ENCODE measurements at places on chromosomes 6 and 20.

DNA sequence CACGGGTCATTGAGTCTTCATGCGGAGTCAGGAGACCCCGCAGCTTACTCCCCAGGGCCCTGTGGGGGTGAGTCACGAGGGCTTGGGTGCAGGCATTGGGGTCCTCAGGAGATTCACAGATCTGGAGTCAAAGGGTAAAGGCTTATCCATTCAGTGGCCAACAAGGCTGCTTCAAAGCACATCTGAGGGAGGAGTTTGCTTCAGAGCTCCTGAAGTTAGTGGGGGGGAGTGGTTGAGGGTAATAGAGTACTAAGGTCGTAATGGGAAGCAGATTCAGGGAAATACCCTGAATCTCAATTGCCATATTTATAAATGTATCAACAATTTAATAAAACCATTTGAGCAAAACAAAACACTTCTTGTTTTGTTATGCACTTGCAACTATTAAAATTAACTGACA, 37.3 kb downstream of the SH3BGRL2 start:
- DNase-seq: no peak

- peak; percentile 24 for DNase-seq
Observed at GRCh38 chr6:72621291-72622093, at the start of gene KCNQ5. KCNQ5 (plus strand) TSS chr6:72622064.

- DNase-seq: no peak
Observed at GRCh38 chr6:148983966-148984365, 237.1 kb downstream of the UST start.

DNA sequence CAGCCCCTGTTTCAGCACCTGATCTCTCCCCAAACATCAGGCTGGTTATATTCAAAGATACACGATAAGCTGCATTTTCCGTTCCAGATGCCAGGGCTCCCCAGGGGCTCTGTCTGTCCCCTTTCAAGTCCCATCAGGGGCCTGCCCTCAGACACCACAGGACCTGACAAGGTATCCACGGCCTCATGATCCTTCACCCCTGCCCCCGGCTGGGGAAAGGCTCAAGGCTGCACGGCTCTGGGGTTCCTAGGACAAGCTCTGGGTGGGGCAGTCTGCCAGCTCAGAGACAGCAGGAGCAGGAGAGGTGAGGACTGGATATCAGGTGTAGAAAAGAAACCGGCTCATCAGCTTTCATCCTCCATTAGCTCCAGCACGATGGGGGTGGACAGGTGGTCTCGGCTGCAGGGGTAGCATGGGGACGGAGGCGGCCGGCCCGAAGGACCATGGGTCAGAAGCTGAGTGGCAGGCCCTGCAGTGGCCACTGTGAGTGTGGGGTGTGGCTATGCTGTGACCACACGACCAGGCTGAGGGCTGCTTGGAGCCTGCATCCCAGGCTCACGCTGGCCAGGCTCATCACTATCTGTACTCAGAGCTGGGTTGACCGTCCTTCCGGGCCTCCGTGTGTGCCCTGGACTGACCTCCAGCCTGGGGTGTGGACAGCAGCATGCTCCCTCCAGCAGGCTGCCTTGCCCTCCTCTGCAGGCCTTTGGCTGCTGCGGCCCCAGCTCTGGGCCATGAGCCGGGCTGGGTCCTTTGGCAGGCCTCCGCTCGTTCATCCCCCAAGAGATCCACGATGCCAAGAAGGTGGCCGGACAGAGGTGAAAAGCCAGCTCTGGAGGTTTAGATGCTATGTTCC, 386.2 kb downstream of the THBS2 start:
- DNase-seq: no peak

DNA sequence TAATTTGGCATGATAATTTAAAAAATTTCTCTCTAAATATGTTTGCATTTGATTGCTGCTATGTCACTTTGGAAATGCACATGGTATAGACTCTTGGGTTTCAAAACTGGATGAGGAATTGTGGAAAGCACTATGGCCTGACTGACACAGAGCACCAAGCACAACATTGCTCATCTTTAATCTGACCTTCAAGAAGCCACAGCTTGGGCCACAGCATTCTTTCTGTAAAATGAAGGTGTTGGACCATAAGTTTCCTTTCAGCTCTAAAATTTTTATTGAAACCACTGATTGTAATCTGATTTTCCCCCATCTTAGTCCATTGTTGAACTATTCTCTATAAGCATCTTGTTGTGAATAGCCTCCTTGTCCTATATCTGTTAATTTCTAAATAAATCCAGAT, 41.0 kb downstream of the QKI start:
- DNase-seq: no peak

- no peak for DNase-seq
Observed at GRCh38 chr20:62499758-62500236, 24.0 kb upstream of the GATA5 start.

DNA sequence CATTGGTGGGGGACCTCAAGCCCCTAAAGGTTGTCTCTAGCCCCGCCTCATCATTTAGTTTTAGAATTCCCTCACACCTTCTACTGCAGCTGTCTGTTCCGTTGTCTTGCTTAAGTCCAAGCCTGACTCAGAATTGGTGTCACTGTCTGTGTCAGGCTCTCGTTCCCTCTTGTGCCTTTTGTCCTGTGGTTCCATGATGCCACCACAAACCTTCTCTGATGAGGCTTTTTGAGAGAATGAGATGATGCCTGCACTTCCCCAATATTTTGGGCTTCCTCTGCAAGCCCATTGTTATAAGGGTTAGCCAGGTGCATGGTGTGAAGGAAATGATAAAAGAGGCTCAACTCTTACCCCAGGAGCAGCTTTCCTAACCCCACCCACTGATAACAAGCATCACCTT, 8.1 kb upstream of the AKIRIN2 start:
- no peak for DNase-seq

- no peak for DNase-seq
Observed at GRCh38 chr6:149410557-149410956, 10.5 kb downstream of the SUMO4 start.

GRCh38 chr20:62405108-62405980, 1.7 kb downstream of the CABLES2 start:
- DNase-seq: peak; percentile 63

DNA sequence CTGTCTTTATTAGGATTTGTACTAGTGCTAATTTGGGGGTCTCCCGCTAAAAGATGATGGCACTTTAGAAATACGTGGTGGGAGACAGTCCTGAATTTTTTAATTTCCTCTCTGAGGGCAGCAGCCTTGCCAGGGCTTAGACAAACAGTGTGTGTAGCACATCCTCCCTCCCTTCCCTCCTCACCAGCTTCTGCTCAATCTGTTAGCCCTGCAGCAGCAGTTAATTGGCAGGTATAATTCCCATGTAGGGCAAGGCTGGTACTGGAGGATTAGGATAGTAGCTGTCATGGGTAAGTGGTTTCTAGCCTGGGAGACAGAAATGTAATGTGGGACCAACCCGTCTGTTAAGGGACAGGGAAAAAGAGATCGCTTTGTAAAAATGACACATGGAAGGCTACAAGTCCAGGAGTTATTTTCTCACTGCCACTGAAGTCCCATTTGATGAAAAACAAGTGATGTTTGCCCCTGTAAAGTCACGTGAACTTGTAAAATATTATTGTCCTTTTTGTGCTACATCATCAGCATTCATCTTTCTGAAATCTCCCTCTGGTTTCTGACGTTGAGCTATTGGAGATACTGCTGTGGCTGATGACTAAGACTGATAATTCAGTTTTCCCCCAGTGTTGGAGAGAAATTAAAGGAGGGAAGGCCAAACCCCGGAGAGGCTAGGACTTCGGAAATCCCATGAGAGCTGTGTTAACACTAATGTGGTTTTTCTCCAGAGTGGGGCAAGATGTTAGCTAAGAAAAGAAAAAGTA, 40.6 kb downstream of the CTNNBL1 start:
- DNase-seq: no peak

GRCh38 chr20:1827974-1828785, 67.0 kb upstream of the SIRPA start:
- no peak for DNase-seq

DNA sequence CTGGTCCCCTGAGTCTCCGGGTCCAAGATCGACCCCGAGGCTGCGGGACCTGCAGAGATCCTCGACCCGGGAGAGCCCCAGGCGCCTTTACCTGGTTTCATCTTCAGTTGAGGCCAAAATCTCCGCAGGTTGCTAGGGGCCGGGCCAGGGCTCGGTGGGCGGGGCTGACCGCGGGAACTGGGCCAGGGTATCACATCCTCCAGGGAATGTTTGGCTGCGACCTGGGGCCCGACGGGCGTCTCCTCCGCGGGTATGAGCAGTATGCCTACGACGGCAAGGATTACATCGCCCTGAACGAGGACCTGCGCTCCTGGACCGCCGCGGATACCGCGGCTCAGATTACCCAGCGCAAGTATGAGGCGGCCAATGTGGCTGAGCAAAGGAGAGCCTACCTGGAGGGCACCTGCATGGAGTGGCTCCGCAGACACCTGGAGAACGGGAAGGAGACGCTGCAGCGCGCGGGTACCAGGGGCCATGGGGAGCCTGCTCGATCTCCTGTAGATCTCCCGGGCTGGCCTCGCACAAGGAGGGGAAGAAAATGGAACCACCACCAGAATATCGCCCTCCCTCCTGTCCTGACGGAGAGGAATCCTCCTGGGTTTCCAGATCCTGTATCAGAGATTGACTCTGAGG, 53.8 kb upstream of the POLR1H start:
- no peak for DNase-seq

DNA sequence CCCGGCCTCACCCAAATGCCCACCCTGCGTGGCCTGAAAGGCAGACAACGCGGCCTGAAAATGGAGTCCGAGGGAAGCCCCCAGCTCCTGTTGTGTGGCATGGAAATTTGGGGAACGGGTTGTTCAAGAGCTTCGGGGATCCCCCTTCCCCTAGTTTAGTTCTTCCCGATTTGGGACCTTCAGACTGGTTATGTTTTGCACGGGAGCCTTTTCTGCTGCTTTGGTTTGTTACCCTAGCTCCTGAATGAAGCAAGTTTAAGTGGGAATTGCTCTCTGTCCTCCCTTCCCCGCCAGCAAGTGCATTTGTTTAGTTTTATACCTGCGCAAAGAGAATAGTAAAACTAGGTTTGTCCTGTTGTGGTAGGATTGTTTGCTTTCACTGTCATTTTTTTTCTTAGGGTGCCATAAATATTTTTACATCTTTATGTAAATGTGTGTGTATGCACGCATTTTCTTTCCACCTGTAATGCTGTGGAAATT, 604 bp downstream of the SH3BGRL2 start:
- no peak for DNase-seq

- DNase-seq: peak; percentile 94
Observed at GRCh38 chr6:111591370-111591900, 14.2 kb downstream of the TRAF3IP2 start.

GRCh38 chr6:43464337-43464736, 9.0 kb upstream of the DLK2 start:
- DNase-seq: no peak

DNA sequence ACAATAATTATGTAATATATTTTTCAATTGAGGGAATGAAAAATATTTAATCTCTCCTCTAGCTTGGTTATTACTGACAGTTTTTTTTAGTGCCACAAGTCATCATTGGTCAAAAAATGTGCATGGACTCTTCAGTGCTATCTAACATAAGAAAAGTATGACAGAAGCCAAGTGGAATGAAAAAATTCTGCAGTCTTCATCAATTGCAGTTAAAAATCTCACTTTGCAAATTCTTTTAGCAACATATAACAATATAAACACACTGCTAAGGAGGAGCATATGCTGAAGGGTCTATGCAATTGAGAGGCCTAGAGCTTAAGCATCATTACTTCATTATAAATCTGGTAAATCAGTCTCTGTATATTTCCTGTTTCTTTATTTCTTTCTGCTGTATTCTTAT, 175.1 kb downstream of the ARHGAP18 start:
- no peak for DNase-seq

GRCh38 chr6:134654751-134655150, 295.1 kb downstream of the ALDH8A1 start:
- DNase-seq: no peak

DNA sequence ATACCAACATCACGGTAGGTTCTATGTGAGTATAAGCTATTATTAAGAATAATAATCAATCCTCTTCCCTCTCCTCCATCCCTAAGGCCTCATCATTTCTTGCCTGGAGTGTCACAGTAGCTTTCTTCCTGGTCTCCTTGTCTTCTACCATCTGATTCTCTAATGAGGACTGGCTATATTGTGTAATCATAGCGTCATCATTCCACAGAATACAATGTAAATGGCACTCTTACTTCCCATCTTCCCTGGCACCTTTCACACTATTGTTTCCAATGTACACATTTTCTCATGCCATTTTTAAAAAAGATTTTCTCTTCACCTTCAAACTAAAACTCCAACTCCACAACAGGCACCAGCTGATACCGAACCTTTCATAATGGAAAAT, 2.2 kb upstream of the BTN3A2 start:
- no peak for DNase-seq

DNA sequence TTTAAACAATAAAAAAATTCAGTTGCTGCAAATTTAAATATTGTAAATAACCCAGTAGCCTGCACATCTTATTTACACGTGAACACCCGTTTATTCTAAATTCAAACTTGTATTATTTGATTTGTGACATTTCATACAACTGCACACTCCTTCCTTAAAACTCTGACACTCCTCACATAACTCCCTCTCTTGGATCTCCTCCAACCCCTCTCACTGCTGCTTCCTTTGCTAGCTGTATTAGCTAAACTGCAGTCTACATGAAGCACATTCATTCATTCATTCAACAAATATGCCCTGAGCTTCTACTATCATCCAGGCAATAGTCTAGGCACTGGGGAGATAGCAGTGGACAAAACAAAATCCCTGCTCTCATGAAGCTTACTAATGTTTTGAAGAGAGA, 47.0 kb downstream of the FBXL4 start:
- no peak for DNase-seq

- DNase-seq: peak; percentile 57
Observed at GRCh38 chr6:158040051-158040803, 58.6 kb downstream of the SYNJ2 start.

DNA sequence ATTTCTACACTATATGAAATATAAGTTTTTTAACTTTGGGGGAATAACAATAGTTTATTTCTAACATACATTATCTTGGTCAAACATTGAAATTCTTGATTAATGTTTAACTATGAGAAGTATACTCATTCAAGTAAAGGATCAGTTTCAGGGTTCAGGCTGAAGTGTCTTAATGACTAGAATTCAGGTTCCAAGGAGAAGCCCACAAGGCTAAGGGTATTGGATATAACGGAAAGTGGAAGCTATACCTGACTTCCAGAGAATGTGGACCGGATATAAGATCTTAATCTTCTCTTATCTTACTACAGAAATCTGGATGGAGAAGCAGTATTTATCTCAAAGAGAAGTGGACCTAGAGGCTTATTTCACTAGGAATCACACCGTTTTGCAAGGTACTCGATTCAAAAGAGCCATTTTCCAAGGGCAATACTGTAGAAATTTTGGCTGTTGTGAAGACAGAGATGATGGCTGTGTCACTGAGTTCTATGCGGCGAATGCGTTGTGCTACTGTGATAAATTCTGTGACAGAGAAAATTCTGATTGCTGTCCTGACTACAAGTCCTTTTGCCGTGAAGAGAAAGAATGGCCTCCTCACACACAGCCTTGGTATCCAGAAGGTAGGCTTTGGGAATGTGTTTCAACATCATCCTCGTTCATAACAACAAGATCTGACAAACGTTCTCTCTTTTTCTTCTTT, at the start of gene TINAG:
Gene TINAG, plus strand, starts transcription at position 153 of the 697 bp plus-strand sequence. Its CDS starts 110 bp downstream, at position 263.
- no peak for DNase-seq

DNA sequence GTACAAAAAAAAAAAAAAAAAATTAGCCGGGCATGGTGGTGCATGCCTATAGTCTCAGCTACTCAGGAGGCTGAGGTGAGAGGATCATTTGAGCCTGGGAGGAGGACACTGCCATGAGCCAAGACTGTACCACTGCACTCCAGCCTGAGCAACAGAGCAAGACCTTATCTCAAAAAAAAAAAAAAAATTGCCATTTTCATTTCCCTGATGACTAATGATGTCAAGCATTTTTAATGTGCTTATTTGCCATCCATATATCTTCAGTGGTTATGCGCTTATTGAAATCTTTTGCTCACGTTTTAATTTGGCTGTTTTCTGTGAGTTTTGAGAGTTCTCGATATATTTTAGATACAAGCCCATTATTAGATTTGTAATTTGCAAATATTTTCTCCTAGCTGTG, 46.7 kb downstream of the PFDN4 start:
- DNase-seq: no peak

Measured in BE2C (cell line).